ENCODE measurements at places on chromosomes 1 and 21.
A peak's percentile ranks its signal among the peaks of the same experiment; 100 is the strongest.

- peaks cover 62% of the 10 kb centered on the region for H3K36me3 ChIP-seq
- no peak overlapping the region for H3K4me3 ChIP-seq
- no peak overlapping the region for H3K27ac ChIP-seq
These were observed 38.0 kb upstream of the MAGOH start for GRCh38 chr1:53276153-53276901.

DNA sequence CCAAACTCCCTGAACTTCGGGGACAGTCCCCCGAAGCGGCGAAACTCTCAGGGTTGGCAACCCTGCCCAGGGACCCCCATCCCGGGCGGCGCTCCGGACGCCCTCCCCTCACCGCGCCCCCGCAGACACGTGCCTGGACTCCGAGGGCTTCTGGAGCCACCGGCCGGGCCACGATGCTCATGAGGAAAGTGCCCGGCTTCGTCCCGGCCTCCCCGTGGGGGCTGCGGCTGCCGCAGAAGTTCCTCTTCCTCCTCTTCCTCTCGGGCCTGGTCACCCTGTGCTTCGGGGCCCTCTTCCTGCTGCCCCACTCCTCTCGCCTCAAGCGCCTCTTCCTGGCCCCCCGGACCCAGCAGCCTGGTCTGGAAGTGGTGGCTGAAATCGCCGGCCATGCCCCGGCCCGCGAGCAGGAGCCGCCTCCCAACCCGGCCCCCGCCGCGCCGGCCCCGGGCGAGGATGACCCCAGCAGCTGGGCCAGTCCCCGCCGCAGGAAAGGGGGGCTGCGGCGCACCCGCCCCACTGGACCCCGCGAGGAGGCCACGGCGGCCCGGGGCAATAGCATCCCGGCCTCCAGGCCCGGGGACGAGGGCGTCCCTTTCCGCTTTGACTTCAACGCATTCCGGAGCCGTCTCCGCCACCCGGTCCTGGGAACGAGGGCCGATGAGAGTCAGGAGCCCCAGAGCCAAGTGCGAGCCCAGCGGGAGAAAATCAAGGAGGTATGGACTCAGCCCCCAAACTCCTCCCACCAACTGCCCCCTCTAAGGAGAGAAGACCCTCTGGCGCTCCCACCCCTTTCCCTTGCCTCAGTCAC, 1.2 kb downstream of the MAN1C1 start:
- no peaks in the 10 kb centered on the region for H3K4me1 ChIP-seq
- no peaks in the 10 kb centered on the region for H3K36me3 ChIP-seq
- no peak overlapping the region for H3K27ac ChIP-seq
- H3K27me3 ChIP-seq = peaks cover 5% of the 10 kb centered on the region
- peak overlapping the region; percentile 25 for H3K4me3 ChIP-seq
- DNase-seq = no peak

- no peaks in the 10 kb centered on the region for H3K36me3 ChIP-seq
- no peak overlapping the region for H3K4me3 ChIP-seq
- no peaks in the 10 kb centered on the region for H3K27me3 ChIP-seq
- H3K4me1 ChIP-seq = peaks cover 7% of the 10 kb centered on the region
- DNase-seq = no peak
These were observed 100.6 kb upstream of the VAMP3 start for GRCh38 chr1:7670334-7671145.

- no peak overlapping the region for H3K4me3 ChIP-seq
- H3K27ac ChIP-seq = no peak overlapping the region
- H3K4me1 ChIP-seq = peaks cover 28% of the 10 kb centered on the region
These were observed 1.6 kb upstream of the DYRK3 start for GRCh38 chr1:206633708-206634121.

- H3K27ac ChIP-seq = peak within 1 kb of the TSS; percentile 75
- H3K4me1 ChIP-seq = peaks cover 20% of the 10 kb centered on the region
These were observed at the start of gene SCMH1 for GRCh38 chr1:41241749-41242341. Gene SCMH1 (minus strand): TSS chr1:41242306. CDS start chr1:41186133, 56,173 bp downstream.

DNA sequence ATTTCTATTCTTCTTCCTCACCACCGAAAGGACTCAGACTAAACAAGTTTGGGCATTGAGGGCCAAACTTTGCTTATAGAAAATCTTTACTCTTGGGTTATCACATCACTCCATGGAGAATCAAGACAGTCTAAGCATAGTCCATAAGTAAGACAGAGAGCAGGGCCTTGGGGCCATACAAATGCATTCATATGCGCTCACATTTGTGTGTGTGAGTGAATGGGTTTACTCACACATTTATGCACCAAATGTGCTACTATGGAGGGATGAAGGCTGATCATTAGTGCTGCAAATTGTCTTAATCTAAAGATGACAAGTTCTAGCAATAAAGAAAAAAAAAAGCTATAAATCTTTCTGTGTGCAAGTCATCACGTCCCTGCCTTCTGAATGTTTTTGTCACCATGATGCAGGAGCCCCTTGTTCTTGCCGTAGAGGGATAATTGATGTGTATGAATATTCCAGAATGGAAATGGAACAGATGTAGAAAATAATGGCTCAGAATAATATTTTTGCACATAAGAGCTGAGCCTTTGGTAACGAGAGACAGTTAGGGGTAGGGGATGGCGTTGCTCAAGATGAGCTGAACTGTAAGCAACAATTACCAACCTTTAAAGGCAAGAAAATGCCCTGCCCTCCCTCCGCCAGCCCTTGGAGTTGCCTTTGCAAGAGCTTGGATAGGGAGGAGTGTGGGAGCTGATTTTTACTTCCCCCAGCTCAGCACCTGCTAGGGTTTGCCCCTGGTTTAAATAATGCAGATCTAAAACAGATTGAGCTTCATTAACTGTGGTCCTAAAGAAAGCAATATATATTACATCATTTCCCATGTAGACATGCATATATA, 52.3 kb upstream of the IKBKE start:
- no peak for DNase-seq
- no peak overlapping the region for H3K27ac ChIP-seq
- H3K27me3 ChIP-seq = no peaks in the 10 kb centered on the region
- H3K4me3 ChIP-seq = no peak overlapping the region
- peaks cover 20% of the 10 kb centered on the region for H3K36me3 ChIP-seq
- H3K4me1 ChIP-seq = no peaks in the 10 kb centered on the region

DNA sequence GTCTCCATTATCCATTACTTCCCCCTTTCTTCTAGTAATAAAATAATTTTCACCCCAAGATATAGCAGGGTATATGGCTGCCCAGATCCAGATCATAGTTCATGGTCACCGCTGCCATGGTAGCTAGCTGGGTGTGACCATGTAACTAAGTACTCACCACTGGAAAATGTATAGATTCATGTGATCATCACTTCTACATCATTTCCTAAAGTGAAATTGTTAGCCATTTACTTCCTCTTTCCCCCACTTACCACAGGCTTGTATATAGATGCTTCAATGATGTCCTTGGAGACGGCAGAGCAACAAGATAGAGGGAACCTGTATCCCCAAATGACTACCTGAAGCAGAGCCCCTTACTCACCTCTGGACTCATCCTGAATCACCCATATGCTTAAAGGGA, 22.7 kb upstream of the EYA3 start:
- H3K27me3 ChIP-seq = no peaks in the 10 kb centered on the region
- H3K27ac ChIP-seq = no peak overlapping the region
- no peaks in the 10 kb centered on the region for H3K36me3 ChIP-seq
- H3K4me1 ChIP-seq = peaks cover 4% of the 10 kb centered on the region

DNA sequence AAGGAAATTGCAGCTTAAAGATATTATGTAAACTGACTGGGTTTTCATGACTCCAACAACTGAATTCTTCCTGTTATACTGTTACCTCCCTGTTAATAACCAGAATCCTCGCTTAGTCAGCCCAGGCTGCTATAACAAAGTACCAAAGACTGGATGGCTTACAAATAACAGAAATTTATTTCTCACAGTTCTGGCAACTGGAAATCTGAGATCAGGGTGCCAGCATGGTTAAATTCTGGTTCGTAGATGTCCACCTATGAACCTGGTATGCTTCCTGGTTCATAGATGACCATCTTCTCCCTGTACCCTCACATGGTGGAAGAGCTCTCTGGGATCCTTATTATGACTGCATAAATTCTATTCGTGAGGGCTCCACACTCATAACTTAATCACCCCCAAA, 8.1 kb upstream of the TCHHL1 start:
- H3K4me1 ChIP-seq = no peaks in the 10 kb centered on the region
- DNase-seq = no peak
- no peaks in the 10 kb centered on the region for H3K36me3 ChIP-seq
- peaks cover 12% of the 10 kb centered on the region for H3K27me3 ChIP-seq

DNA sequence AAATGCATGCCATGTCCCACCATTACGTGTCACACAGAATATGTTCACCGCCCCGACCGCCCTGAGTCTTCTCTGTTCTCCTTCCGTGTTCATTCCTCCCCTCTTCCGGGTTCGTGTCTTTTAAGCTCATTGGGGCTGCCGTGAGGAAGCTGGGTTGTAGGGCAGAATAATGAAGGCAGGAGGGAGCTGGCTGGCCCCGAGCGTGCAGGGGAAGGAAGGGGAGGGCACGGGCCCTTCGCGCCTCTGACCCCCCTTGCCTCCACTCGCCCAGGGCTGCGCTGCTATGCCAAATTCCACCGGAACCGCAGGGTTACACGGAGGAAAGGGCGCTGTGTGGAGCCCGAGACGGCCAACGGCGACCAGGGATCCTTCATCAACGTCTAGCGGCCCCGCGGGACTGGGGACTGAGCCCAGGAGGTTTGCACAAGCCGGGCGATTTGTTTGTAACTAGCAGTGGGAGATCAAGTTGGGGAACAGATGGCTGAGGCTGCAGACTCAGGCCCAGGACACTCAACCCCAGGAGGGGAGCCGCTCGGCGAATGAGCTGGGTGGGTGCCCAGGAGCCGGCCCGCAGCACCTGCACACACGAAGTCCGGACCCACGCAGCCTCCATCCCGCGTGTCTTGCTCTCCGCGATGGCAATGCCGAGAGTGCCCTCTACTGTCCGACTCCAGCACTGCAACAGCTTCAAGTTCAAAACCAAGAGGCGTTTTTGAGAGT, 16.5 kb upstream of the AGTRAP start:
- H3K4me3 ChIP-seq = peak overlapping the region; percentile 65
- no peaks in the 10 kb centered on the region for H3K27me3 ChIP-seq
- peak; percentile 90 for DNase-seq
- H3K36me3 ChIP-seq = no peaks in the 10 kb centered on the region
- H3K27ac ChIP-seq = peak overlapping the region; percentile 40
- peaks cover 13% of the 10 kb centered on the region for H3K4me1 ChIP-seq

DNA sequence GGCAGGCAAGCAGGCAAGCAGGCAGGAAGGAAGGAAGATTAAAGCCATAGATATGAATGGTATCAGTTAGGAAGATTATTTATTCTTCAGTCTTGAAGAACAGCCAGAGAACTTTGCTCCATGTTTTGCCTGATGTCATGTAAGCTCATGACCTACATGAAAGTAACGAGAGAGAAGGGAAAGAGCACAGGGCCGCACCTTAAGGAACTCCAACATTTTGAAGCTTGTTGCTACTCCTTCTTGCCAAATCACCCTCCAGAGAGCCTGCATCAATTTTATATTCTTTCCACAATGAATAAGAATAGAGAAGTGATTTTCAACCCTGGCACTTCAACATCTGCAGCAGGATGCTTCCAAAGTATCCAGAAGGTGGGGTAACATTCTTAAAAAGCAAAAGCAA, 78.0 kb upstream of the EFHD2 start:
- no peaks in the 10 kb centered on the region for H3K36me3 ChIP-seq
- H3K4me3 ChIP-seq = no peak overlapping the region
- H3K27me3 ChIP-seq = no peaks in the 10 kb centered on the region
- no peak overlapping the region for H3K27ac ChIP-seq

- DNase-seq = no peak
- no peaks in the 10 kb centered on the region for H3K27me3 ChIP-seq
- H3K4me3 ChIP-seq = no peak overlapping the region
- peak overlapping the region; percentile 88 for H3K27ac ChIP-seq
These were observed 5.6 kb downstream of the RUNX1 start for GRCh38 chr21:35043549-35043948.

DNA sequence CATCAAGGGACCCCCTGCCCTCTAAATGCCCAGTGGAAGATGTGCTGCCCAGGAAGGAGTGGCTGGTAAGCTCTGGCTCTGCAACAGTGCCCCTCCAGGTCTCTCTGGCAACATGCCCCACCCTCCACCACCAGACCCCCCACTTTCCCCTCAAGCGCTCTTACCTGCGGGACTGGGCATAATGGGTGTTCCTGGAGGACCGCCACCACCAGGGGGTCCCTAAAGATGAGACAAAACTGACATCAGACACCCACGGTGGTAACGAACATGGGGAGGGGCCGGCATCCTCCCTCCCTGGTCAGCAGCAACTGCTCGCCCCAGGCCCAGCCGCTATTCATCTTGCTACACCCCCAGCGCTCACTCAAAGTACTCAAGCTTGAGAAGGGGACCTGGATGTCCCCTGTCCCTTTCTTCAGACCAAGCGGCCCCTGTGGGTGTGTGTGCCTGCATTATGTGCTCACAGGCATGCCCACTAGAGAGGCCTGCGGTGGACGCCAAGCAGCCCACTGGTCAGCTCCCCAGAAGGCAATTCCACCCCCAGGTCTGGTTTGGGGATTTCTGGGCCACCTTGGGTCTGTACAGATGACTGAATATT, 40.9 kb downstream of the MRPL37 start:
- DNase-seq = no peak
- H3K36me3 ChIP-seq = peaks cover 40% of the 10 kb centered on the region
- H3K4me1 ChIP-seq = peaks cover 11% of the 10 kb centered on the region
- H3K4me3 ChIP-seq = no peak overlapping the region
- no peak overlapping the region for H3K27ac ChIP-seq
- no peaks in the 10 kb centered on the region for H3K27me3 ChIP-seq

DNA sequence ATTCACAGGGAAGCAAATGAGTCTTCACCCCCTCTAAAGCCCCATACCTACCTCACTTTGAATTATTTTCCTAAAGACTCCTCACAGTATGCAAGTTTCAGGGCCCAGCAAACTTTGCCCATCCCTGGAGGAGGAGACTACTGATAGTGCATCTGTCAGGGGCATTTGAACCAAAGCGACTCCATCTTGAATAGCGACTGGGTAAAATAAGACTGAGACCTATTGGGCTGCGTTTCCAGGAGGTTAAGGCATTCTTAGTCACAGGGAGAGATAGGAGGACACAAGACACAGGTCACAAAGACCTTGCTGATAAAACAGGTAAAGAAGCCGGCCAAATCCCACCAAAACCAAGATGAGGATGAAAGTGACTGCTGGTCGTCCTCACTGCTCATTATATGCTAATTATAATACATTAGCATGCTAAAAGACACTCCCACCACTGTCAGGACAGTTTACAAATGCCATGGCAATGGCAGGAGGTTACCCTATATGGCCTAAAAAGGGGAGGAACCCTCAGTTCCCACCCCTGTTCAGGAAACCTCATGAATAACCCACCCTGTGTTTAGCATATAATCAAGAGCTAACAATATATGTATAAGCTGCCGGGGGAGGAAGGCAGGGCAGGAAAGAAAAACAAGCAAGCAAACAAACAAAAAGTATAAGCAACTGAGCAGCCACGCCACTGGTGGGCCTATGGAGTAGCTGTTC, 3.3 kb upstream of the PKNOX1 start:
- no peaks in the 10 kb centered on the region for H3K27me3 ChIP-seq
- peaks cover 15% of the 10 kb centered on the region for H3K4me1 ChIP-seq
- no peaks in the 10 kb centered on the region for H3K36me3 ChIP-seq
- no peak for DNase-seq
- H3K27ac ChIP-seq = peak overlapping the region; percentile 81

DNA sequence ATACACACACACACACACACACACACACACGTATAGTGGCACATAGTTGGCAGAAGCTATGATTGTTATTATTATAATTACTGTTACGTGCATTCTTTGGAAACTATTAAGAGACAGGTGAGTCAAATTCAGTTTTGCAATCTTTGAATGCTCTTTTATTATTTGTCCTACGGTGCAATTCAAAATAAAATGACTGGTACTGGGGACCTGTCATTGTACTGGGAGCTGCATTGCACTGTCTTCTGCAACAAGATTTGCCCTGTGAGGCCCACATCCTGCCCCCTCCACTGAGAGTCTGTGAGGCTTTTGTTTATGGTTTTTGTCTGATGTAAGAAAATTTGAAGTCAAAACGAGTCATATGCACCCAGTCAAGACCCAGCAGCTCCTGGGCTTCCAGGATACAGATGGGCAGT, 1.9 kb downstream of the LY9 start:
- H3K27me3 ChIP-seq = no peaks in the 10 kb centered on the region
- no peaks in the 10 kb centered on the region for H3K36me3 ChIP-seq
- H3K4me3 ChIP-seq = no peak overlapping the region
